ENCODE measurements at places on chromosomes 16 and 17.

- no peak for DNase-seq
Measured at GRCh38 chr16:52367821-52368220, 179.1 kb downstream of the TOX3 start.

- no peak for DNase-seq
Measured at GRCh38 chr17:39729280-39729851, 966 bp downstream of the MIEN1 start.

DNA sequence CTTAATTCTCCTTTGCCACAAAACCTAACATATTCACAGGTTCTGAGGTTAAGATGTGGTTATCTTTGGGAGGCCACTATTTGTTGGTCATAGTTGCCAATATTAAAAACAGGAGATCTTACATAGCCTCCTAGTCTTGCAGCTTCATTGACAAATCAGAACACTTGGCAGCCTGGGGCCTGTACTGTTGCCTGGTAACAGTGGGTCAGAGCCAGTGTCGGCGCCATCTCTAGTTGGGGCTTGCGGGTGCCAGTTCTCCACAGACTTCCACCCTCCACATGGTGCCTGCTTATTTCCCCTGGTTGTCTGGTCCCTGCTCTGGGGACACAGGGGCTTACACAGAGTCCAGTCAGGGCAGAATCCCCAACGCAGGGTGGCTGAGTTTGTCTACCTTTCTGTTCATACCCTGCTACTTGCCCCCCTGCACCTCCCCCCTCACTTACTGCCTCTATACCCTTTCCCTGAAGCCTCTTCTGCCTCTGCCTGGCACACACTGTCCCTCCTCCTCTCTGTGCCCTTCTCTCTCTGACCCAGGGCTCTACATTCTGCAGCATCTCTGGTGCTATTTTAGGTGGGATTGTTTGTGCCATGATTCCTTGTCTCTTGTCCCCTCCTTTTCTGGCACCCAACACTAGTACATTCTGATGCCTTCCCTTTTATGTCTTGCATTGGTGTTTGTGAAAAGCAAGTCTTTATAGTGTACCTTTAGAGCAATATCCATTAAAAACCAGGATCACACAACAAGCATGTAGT, 13.4 kb downstream of the EPN2 start:
- no peak for DNase-seq

- DNase-seq = no peak
Measured at GRCh38 chr17:6454495-6455320, 10.5 kb downstream of the PIMREG start.

GRCh38 chr17:44981221-44981968, 13.3 kb upstream of the C1QL1 start:
- no peak for DNase-seq
